ENCODE measurements at places on chromosomes 1 and 21.

DNA sequence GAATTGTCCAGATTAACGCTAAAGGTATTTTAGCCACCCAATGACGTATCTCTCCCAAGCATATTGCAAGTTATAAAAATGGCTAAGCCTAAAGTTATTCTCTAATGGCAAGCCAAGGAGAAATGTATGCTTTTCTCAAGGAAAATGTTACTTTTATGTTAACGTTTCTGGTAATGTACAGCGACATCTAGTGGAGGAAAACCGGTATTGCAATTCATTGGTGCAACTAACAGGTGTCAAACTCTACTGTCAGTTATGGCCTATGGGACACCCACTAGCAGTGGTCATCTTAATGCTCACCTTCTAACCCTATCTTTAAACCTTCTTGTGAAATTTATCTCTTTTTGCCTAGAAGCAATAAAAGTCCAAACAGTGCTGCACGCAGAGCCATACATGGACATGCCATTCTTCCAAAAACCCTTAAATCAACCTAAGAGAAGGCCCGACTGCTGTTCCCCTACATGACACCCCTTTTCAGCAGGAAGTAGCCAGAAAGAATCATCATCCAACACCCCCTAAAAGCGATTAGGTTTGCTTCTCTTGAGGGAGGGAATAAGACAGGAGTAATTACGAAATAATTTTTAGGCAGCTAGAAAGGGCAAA, 68.7 kb upstream of the LRIF1 start:
- peak; percentile 35 for DNase-seq

DNA sequence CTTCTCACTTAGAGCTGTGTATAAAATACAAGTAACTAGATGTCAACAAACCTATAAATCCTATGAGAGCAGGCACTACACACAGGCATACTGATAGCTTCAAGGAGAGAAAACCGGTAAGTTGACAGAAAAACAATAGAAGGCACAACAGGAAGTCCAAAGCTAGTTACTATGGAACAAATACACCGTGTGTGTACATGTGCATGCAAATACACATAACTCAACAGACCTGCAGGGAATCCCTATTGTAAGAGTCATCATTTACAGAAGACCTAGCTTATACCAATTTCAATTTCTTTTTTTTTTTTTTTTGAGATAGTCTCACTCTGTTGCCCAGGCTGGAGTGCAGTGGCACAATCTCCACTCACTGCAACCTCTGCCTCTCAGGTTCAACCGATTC, 26.3 kb downstream of the JAK1 start:
- DNase-seq, result no peak

GRCh38 chr1:44236490-44237272, 23.4 kb downstream of the DMAP1 start:
- no peak for DNase-seq

DNA sequence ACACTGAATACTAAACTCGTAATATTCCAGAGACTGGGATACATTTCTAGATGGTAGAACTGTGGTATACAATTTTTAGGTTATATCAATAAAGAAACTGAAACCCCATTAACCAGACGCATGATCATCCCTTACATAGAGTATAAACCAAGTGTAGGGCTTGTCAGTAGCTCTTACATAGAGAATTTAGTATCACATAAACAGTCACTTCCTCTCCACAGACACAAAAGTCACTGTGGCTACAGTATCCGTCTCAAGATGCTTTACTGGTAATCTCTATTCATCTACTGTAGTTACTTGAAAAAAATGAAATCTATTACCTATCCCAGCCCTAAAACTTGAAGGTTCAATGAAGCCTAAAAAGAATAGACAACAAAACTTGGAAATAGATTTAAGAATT, 252.3 kb upstream of the TMPRSS15 start:
- no peak for DNase-seq

DNA sequence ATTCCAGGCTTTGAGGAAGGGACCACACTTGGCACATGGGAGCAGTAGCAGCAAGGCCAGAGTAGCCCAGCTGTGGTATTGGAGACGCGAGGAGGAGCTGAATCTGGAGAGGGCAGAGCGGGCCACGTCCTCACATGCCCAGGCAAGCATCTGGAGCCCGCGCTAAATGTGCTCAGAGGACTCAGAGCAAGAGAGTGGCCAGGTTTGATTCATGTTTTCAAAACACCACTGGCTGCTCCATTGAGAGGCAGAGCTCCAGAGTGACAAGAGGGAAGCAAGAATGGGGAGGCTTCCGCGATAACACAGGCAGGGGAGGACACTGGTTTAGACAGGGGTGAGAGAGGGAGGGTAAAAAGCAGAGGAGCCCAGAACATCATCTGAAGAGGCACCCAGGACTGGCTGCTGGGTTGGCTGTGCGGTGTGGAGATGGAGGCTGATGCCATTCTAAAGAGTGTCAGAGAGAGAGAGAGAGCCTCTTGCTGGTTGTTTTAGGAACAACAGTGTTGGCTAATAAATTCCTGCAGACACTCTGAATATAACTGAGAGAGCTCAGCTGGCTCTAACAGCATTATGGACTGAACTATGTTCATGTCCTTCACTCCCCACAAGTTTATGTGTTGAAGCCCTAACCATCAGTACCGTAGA, 32.3 kb downstream of the RCAN1 start:
- no peak for DNase-seq

GRCh38 chr1:65341381-65341780, 32.0 kb downstream of the DNAJC6 start:
- no peak for DNase-seq

DNA sequence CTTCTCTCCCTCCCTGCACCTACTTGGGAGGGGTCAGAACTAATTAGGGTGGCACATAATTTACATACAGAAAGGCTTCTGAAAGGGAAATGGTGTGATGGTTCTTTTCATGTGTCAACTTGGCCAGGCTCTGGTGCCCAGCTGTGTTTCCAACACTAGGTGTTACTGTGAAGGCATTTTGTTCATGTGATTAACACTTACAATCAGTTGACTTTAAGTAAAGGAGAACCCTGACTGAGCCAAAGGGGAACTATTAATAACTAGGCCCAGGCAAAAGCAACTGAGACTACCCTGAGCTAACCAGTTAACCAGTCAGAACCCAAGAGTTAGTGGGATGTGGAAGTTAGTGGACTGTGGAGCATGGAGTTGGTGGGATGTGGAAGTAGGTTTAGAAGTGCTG, 114.9 kb downstream of the SEC16B start:
- DNase-seq, result no peak

DNA sequence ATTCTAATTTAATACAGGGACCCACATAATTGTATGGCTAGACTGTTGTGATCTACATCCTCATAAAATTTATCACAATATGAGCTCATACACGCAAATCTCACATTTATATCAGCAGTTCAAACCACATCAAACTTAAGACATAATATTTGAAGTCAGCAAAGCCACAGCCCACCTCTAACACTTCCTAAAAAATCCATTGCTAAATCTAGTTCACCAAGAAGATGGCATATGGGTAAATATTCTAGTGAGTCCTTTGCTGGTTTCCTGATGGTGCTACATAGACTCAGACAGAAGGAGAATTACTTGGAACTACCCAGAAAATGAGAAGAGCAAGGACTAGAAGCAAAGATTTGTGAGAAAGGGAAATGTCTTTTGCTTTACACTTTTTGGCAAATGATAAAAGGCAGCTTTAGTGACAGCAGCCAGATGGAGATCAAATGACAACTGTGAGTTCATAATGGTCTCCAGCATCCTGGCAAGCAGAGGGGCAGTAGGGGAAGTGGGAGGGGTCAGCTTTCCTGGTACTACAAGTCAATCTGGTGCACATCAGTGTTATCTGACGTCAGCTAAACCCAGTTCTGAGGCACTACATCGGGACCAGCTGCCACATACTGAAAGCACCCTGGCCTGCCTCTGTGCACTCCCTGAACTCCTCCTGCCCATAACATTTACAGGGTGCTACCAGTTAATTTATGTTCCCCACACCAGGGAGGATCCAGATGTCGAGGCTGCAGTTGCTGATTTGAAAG, 10.6 kb upstream of the GADD45A start:
- DNase-seq, result peak; percentile 5

DNA sequence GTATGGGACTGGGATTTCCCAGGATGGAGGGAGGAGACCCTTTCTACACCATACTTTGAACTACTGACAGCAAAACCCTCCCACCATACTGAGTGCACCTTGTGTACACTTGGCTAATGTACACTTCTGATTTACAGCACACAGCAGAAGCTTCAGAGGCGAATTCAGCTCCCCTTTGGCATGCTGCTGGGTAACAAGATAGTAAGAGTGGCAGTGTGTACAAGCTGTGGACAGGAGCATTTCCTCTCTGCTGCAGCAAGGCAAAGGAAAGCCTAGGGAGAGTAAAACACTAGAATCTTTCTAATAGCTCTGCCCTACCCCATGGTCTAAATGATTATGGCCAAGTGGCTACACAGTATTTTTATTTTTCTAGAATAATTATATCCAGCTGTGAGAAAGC, 83.9 kb upstream of the ARTN start:
- DNase-seq, result no peak

DNA sequence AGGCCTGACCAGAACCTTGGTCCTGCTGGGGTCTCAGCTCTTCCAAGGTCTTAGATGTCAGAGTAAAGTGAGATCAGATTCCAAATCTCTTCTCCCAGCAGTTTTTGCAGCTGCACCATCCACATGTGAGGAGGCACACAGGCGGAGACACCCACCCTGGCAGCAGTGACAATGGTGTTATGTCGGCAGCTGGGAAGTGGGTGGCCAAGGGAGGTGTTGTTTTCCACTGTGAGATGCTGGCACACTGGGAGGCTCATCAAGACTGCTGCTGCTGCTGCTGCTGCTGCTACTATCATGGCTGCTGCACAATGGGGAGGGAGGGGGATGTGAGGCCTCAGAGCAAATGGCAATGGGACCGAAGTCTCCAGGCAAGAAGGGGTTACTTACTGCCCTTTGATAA, 23.6 kb downstream of the CAMK2N1 start:
- no peak for DNase-seq

- DNase-seq, result no peak
Observed at GRCh38 chr1:67963263-67963662, 87.2 kb downstream of the DIRAS3 start.

GRCh38 chr1:77413541-77414335, 131.9 kb downstream of the AK5 start:
- DNase-seq, result no peak

DNA sequence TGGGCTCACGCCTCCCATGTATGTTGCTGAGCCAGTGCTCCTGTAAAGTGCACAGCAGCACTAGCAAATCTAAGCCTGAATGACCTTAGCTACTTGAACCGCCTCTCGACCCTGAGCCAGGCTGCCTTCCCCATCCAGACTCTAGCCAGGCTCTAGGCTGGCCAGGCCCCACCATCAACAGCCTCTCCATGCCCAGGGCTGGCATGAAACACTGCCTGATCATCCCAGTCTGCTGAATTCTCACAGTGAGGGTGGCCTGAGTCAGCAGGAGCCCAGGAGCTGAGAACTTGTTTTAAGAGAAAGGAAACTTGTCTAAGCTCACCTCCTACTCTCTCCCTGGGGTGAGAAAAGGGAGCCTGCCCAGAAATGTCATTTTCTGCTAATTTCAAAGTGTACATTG, 733.3 kb downstream of the PTPRU start:
- DNase-seq, result no peak

- no peak for DNase-seq
Observed at GRCh38 chr1:194277927-194278326, 1091.5 kb upstream of the B3GALT2 start.

- no peak for DNase-seq
Observed at GRCh38 chr1:58968360-58968952, 184.6 kb upstream of the JUN start.

DNA sequence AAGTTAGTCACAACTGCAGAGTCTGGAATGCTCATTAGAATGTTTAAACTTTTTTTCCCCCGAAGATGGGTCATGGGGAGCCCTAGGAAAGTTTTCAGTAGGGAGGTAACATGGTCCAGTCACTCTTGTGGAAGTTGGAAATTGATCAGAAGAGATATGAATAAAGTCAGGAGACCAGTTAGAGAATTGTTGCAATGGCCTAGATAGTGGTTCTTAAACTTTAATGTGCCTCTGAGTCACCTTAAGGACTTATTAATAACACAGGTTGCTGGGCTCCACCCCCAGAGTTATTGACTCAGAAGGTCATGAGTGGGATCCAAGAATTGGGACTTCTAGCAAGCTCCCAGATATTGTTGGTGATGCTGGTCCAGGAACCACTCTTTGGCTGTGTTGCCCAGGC, 3.2 kb upstream of the TFAP2E start:
- DNase-seq, result no peak

DNA sequence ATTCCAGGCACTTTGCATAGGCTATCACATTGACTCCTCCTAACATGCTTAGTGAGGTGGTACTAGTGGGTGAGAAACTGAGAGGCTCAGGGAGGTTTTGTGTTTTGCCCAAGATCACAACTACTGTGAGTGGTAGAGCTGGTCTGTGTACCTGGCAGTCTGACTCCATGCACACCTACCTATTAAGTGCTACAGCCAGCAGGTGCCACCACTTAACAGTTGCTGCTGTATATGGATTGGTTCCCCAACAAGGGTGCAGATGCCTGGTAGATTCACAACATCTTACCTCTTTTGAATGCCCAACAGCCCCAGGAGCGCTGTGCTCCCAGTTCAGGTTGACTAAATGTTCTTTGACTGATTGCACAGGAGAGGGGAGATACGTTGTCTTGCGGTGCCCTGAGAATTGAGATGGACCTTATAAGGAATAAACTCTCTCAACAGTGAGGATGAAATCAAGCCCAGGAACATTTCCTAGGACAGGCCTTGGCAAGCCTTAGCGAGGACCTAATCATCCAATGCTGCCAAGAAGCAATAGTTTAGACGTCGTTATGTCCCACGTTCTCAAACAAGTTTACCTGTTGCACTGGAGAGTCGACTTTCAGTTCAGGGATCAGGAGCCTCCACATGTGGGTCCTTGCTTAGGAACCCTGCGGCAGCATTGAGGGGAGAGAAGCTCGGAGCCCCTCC, 78.9 kb upstream of the F3 start:
- no peak for DNase-seq

GRCh38 chr1:210330279-210330866, 1.7 kb downstream of the HHAT start:
- no peak for DNase-seq

- no peak for DNase-seq
Observed at GRCh38 chr1:30263405-30263804, 460.0 kb downstream of the MATN1 start.

DNA sequence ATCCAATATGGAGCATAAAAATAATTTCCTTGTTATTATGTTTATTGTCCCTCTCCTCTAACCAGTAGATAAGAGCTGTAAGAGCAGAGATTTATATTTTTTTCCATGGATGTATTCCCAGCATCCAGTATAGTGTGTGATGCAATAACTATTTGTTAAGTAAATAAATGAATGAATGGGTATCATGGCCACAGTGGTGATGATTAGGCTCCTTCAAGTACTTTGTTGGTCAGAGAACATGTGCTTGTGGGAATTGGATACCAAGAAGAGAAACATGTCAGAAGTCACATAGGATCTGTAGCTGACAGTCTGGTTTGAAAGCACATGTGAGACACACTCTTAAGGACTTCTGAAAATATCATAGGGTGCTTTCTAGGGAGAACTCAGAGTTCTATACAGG, 588.5 kb downstream of the AGBL4 start:
- DNase-seq, result no peak

DNA sequence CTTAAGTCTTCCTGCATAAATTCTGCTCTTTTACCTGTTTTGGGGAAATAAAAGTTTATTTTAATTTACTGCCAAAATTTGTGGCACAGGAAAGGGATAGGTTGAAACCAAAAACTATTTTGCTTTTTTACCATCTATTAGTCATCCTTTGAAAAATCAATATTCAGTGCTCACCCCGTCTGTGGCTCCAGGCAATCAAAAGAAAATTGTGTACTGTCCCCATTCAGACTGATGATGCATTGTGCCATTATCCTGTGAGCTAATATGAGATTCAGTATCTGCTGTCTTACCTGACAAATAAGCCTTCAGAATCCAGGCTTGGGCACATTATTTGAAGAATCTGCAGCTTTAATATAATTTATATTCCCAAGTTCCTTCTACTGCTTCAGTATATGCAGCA, 650.7 kb downstream of the KIF26B start:
- no peak for DNase-seq

Measured in stimulated activated CD4-positive, alpha-beta T cell treated with anti-CD3 and anti-CD28 coated beads, Interleukin-2, amount 100 ng/mL, for 48 hours (primary cell).